ENCODE measurements at places on chromosomes 4 and X.

DNA sequence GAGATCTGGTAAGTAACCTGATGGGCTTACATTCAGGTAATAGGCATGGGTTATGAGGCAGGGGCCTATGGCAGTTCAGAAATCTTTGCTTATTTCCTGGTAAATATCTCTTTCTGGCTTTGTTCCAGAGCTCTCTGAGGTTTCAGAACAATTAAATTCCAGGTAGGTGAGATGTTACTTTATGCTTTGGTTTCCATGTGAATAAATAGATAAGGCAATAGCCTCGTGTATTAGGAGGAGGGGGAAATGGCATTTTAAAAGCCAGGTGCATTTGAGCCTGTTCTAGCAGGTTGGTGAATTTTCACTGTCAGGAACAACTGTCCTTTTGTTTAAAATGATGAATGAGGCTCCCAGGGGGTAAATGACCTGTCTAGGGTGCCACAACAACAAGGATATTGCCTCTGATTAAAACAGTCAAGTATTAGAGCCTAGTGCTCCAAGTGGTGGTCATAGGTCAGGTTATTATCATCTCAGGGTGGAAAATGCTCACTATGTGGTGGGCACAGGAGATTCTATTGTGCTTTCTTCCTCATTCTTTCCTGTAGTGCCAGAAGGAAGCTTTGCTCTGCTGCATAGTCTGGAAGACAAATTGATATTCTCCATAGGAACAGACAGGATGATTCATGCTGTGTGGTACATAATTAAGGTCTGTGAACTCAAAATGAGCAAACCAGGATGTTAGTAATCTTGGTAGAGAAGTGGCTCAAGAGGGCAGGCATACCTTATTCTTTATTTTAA is 296.2 kb downstream of the INPP4B start:
- DNase-seq: peak; percentile 80

DNA sequence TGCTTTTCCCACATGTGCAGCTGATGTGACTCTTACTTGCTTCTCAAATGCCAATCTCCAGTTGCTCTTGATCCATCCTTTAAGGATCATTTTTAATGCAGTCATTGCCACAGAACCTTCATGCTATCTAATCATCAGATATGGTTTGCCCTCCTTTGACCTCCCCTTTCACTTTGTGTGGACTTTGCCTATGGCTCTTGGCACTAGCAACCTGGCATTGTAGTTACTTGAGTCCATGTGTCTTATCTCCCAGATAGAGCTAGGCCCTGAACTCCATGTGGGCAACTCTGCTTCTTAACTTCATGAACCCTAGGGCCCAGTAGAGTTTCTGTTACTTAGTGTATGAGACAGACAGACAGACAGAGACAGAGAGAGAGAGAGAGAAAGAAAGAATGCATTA is 41.6 kb downstream of the MTM1 start:
- no peak for DNase-seq

- DNase-seq: no peak
Measured at GRCh38 chrX:53421772-53422085, 725 bp downstream of the SMC1A start.

DNA sequence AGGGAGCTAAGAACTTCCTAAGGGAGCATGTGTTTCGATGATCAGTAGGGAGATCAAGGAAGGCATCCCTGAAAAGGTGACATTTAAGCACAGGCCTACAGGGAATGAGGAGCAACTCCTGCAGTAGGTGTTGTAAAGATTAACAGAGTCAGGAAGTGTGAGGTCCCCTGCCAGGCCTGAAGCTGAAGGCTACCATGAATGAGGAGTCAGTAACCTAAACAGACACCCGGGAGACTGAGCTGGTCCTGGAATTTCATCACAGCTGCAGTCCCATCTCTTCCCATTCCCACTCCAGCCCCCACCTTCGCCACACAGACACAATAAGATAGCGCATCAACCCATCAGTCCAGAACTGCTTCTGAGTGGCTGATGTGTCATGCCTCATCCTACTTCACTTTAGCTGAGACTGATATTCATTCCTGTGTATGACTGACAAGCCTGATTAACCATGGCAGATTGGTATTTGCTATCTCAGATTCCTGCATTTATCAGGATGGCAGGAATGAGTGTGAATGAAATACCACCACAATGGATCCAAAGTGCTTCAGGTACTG is 27.0 kb upstream of the EFNB1 start:
- no peak for DNase-seq

DNA sequence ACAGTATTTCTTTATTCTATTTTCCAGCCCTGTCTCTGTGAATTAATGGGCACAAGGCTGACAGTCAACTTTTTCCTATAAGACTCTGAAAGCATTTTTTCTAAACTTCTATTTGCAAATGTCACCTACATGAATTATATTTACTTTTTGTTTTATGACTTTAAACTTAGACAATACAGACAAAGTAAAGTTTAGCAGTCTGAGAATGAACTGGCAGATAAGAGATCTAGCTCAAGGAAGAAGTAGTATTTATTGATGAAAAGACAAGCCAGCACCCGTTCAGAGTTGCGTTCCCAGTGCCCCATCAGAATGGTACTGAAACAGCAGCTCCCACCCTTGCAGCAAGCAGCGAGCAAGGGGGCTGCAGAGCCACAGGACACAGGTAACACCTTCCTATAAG is 148.5 kb downstream of the FAM13A start:
- DNase-seq: no peak

GRCh38 chr4:41709844-41710481 is 38.6 kb downstream of the PHOX2B start:
- DNase-seq: no peak

DNA sequence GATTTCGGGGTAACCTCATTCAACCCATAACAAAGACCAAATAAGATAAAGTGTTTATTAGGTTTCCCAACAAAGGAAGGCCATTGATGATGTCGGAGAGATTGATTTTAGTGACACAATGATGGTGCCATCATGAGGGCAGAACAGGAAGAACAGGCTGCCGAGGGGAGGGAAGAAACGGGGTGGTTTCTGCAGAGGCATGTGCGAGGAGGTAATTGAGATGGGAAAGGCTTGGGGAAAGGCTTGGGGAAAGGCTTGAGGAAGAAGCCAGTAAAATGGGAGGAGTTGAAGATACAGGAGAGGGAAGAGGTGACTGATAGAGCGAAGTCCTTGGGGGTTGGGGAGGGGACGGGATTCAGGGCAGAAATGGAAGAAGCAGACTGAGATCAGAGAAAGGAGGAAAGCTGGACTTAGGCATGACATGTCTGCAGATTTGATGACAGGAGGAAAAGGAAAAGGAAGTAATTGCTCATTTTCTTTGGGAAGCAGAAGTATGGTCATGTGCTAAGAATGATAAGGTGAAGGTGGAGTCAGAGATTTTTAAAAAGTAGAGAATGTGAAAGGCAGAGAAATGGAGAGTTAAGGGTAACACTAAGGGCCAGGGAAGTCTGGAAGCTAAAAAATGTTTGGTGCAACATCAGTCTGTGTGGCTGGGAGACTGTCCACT is 6.0 kb downstream of the HPSE start:
- no peak for DNase-seq
